ENCODE measurements at places on chromosomes 13 and 19. TPM values are rescaled to one million over a fixed set of nuclear protein-coding genes. Genes with fewer than 3 reads are reported as not detected.

Gene SHD
- total RNA-seq = 2.3 TPM

Gene BST2
- 44.4 TPM for total RNA-seq

Gene LRG1
- 1.6 TPM for total RNA-seq

Gene TINCR
- 1.9 TPM for total RNA-seq

Gene GGN
- not detected for total RNA-seq

All from naive thymus-derived CD4-positive, alpha-beta T cell (primary cell).